ENCODE measurements at places on chromosomes 2 and 18.

- DNase-seq: no peak
Measured at GRCh38 chr2:226050822-226051221, 651.3 kb downstream of the NYAP2 start.

GRCh38 chr2:195532628-195533271 is 124.3 kb upstream of the SLC39A10 start:
- no peak for DNase-seq

- DNase-seq: no peak
Measured at GRCh38 chr2:134217924-134218323, 35.9 kb upstream of the MGAT5 start.

GRCh38 chr18:57527556-57528229 is 58.8 kb downstream of the FECH start:
- DNase-seq: no peak

DNA sequence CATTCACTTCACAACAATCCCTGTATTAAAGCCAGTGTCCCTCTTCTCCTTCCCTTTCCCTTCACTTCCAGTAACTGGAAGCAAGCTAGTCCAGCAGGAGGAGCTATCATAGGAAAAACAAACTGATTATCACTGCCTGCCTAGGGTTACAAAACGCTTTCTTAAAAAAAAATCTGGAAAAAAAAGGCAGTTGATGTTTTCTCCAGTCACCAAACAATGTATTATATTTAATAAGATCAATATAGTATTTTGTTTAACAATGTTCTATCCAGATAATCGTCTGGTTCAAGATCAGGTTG is 78.8 kb upstream of the ITGB6 start:
- no peak for DNase-seq

- no peak for DNase-seq
Measured at GRCh38 chr2:75379476-75380210, 180.3 kb upstream of the TACR1 start.

GRCh38 chr2:10414591-10414990 is 33.5 kb downstream of the ODC1 start:
- DNase-seq: no peak

- no peak for DNase-seq
Measured at GRCh38 chr18:48488388-48488850, 50.4 kb upstream of the CTIF start.

- DNase-seq: no peak
Measured at GRCh38 chr2:163693484-163693883, 42.3 kb downstream of the FIGN start.

DNA sequence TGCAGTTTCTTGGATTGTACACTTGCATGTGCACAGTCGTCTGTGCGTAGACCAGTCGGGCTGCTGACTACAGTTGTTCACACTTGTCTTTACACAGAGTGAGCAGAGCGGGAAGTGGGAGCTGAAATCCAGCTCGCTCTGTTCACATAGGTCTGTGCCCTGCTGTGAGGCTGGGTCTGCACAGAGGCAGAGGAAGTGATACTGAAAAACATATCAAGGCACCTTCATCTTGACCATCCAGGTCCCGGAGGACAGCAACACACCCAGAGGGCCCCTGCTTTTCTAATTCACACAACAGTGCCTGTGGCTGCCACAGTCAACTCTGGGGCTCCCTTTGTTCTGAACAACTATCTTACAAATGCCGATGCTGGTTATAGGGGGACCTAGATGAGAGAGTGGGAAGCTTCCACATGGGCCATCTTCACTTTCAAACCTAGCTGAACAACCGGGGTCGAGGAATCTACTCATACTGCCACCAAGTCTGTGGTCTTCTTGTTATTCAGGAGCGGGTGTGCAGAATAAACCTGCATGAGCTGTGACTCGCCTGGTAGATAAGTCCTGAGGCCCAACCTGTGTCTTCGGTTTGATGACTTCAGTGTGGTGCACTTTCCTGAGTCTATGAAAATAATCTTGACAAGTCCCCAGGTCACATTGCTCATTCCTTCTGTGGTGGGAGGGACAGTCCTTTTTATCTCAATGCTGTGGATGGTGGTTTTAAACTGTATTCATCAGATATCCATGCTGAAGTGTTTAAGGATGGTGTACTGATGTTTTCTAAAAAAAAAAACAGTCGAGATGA is 3.5 kb upstream of the ADNP2 start:
- no peak for DNase-seq

DNA sequence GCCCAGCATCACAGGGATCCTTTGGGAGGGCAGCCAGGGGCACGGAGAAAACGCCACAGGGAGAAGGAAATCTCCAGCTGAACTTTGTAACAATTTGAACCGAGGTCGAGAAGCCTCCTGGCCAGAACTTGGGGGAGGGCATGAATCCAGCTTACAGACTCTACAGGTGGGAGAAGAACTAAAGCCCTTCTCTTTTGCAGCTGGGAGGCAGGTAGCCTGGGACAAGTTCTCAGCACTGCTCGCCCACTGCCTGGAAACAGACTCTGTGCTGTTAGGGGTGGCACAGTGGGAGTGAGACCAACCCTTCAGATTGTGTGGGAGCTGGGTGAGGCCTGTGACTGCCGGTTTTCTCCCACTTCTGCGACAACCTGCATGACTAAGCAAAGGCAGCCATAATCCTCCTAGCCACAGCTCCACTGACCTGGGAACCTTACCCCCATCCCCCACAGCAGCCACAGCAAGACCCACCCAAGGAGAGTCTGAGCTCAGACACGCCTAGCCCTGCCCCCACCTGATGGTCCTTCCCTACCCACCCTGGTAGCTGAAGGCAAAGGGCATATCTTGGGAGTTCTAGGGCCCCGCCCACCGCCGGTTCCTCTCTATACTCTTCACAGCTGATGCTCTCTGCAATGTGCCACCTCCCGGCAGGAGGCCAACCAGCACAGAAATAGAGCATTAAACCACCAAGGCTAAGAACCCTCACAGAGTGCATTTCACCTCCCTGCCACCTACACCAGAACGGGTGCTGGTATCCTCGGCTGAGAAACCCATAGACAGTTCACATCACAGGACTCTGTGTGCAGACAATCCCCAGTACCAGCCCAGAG is 136.0 kb upstream of the SIX2 start:
- DNase-seq: no peak

DNA sequence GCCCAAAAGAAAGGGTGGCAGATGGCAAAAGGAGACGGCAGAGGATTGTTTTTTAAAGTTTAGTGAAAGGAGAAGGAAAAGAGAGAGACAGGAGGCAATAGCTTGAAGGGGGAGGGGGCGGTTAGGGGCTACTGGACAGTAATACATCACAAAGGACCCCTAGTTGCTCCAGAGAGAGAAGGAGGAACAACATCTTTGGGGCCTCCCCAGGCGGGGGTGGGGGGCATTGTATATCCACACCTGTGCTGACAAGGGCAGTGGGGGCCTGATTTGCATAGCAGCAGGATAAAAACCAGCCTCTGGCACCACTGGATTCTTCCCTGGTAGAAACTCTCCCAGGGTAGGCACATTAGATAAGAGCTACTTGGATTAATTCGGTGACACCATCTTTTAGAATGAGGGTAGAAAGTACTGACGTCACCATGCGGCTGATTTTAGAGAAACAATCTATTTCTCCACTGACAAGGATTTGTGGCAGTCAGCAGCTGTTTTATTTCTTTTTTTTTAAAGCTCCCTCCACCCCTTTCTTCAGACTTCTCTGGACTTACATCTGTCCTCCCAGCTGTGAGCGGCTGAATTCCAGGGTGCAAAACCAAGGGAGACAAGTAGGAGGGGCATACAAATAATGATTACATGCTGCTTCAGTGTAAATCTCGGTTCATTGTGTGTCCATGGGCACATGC is 199.8 kb upstream of the NRP2 start:
- DNase-seq: no peak

- DNase-seq: no peak
Measured at GRCh38 chr2:32210767-32211408, 45.2 kb downstream of the SLC30A6 start.

DNA sequence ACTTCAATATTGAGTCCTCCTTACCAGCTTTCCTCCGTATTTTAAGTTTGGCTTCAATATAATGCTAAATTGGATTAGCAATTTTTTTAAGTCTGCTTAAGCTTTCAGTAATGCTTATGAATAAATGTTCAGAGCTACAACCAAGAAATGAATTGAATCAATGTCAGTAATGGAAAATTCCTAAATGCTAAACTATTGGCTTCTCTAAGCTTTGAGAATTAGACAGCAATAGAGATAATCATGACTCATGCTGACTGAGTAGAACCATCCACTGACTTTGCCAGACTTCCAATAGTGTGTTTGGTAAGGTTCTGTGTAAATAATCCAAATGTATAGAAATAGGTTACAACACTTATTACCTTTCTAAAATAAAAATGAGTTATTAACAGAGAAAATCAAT is 8.9 kb upstream of the PDE1A start:
- DNase-seq: no peak

DNA sequence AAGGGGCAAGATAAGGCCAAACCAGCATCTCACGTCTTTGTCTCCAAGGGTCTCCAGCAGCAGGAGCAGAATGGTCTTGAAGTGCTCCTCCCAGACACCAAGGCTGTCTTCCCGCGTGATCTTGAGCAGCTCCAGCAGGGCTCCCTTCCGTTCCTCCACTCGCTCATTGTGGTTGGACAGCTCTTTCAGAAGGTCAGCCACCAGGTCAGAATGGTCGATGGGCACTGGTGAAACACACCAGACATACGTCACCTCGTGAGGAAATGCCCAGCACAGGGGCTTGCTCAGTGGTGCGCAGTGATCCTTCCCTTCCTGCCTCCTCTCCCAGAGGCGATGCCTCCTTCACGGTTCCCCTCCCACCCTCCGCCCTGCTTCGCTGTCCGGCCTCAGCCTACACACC is 80.1 kb upstream of the TFCP2L1 start:
- no peak for DNase-seq

- DNase-seq: no peak
Measured at GRCh38 chr2:201483342-201483741, 31.8 kb downstream of the STRADB start.

DNA sequence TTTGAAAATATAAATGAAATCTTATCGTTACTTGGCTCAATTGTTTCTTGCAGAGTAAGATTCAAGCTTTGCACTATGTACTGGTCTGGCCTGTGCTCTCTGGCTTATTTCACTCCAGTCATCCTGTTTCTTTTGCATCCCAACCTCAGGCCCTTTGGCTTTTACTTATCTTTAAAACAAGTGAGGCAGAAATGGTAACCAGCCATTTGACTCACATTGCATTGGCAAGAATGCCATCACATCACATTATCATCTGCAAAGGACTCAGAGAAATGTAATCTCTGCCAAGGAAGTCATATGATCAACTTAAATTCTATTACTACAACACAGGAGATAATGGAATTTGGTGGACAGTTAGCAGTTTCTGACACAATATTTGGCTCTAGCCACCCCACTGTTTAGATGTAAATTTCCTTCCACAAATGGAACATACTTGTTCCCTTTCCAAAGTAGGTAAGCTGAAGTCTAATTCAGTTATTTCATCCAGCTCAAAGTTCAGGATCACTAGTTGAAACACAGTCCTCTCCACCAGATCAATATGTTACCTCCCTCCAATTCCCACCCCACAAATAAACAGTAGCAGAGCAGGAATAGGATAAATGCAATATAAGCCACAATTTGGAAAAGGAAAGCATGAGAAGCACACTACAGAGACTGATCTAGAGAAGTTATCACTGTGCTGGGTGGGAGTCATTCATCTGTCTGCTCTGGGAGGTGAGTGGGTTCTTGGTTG is 65.0 kb upstream of the DSC1 start:
- DNase-seq: no peak

GRCh38 chr18:23969664-23970063 is 44.9 kb upstream of the TTC39C start:
- no peak for DNase-seq

DNA sequence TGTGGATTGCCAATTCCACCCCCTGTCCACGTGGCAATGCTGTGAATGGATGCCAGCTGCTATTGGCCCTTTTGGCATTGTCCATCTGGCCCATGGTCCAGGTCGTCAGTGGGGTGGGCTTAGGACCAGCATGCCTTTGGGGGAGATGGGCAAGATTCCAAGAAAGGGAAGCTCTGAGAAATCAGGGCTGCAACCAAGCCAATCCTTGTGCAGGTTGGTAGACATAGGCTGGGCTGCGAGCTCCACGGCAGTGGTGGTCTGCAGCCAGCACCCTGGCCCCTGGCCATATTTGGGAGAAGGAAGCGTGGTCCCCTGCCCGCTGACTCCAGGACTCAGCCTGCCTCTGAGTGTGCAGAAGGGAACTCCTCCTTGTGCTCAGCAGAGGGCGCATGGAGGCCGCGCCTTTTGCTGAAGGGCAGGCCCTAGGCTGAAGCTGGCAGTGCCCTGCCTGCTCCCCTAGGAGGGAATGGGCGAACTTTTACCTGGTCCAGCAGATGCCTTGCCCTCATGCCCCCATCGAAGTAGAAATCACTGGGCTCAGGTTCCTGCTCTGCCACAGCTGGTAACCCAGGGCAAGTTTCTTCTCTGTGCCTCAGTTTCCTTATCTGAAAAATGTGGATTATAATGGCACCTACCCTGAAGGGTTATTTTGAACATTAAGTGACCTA is 5.4 kb downstream of the SPR start:
- no peak for DNase-seq
